ENCODE measurements at places on chromosomes 16 and 17. TPM values are rescaled to one million over a fixed set of nuclear protein-coding genes. Genes with fewer than 3 reads are reported as not detected.

DNA sequence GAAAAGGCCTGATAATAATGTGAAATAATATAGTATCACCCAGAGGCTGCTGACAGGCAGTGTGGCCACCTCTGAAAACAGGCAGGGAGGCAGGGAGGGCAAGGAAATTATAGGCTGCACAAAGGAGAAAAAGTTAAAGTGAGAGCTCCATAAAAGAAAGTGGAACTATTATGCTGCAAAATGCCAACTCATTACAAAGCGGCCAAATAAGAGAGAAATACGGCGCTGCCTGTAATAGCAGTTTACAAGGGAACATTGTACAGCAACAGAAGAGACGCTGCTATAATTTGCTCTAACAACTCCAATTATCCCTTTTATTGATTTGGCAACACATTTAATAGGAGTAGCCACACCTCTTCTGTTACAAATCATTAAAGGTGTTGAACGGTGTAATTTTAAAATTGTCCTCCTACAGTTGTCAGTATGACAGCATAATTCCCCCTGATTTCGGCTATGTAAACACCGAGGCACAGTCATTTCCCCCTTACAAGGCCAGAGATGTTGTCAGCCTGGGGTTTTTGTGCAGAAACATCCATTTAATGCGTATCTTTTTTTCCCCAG is 120.3 kb downstream of the MRM1 start:
- no peak for DNase-seq

GRCh38 chr17:49676276-49676868 is 1.5 kb downstream of the SPOP start:
- DNase-seq: no peak

Gene OR3A2
- not detected for total RNA-seq

Gene NTN3
- not detected for total RNA-seq

Gene MYH2
- 0.05 TPM for total RNA-seq
